Body of pancreas (tissue), 4 donors: ENCODE measurements at places on chromosomes 5 and 9. TPM values are rescaled to one million over a fixed set of nuclear protein-coding genes. Genes with fewer than 3 reads are reported as not detected.
A peak's percentile ranks its signal among the peaks of the same experiment; 100 is the strongest.

GRCh38 chr5:177396807-177397206 is 3.7 kb downstream of the PFN3 start:
- H3K4me3 ChIP-seq: no peak overlapping the region
- H3K27me3 ChIP-seq: no peaks in the 10 kb centered on the region

DNA sequence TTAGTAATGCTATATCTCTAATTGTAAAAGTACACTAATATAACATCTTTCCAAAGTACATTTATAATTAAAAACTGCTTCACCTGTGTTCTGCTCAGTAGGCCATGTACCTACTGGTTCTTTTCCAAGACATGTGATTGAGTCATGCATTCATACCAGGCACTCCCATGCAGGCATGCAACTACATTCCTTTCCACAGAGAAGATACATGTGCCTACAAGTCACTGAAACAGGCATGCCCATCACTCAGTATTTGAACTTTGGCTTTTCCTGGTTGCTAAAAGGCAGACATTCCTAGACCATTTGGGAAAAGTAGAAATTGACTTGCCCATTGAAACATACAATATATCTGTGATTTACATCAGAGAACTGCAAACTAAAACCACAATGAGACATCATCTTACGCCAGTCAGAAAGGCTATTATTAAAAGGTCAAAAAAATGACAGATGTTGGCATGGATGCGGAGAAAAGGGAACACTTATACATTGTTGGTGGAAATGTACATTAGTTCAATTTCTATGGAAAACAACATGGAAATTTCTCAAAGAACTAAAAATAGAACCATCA is 148.3 kb upstream of the MOCS2 start:
- H3K4me3 ChIP-seq: no peak overlapping the region
- no peaks in the 10 kb centered on the region for H3K36me3 ChIP-seq
- no peak for DNase-seq
- no peak overlapping the region for H3K27ac ChIP-seq
- H3K4me1 ChIP-seq: no peaks in the 10 kb centered on the region

DNA sequence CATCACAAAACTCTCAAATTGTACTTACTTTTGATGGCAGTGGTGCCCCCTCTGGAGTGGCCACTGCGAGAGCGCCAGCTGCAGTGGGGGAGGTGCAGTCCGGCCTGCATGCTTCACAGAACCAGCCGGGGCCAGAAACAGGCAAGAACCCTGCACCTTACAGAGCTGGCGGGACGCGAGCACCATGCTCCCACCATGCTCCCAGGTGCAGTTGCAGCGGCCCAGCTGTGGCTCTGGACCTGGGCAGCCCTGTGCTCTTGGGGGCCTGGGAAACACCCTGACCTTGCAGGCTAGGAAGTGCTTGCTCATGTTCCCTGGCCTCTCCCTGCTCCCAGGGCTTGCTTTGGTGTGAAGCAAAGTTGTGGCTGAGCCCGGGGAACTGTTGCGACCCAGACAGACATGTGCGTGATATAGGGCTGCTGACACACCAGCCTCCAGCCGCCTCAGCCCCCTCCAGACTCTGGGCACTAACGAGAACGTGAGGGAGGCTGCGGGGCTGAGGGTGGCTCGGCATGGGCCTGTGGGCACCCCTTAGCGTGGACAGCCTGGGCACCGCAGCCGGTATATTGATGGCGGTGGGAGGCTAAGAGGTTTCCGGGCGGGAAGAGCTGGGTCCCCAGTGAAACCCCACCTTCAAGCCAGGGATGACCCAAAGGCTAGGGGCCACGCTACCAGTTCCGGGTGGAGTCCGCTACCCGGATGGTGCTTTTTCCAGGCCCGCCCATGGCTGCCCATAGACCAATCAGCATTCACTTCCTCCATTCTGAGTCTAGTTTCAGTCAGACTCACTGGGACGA is 1809.9 kb upstream of the ACO1 start:
- H3K36me3 ChIP-seq: no peaks in the 10 kb centered on the region
- DNase-seq: peak; percentile 10
- H3K4me3 ChIP-seq: no peak overlapping the region
- no peak overlapping the region for H3K27ac ChIP-seq

GRCh38 chr5:98363157-98363556 is 410.3 kb upstream of the RGMB start:
- no peak for DNase-seq
- H3K4me1 ChIP-seq: peaks cover 4% of the 10 kb centered on the region
- no peaks in the 10 kb centered on the region for H3K27me3 ChIP-seq
- H3K36me3 ChIP-seq: no peaks in the 10 kb centered on the region

GRCh38 chr5:33713136-33713765 is 178.5 kb downstream of the ADAMTS12 start:
- no peaks in the 10 kb centered on the region for H3K4me1 ChIP-seq
- no peak overlapping the region for H3K27ac ChIP-seq
- no peak overlapping the region for H3K4me3 ChIP-seq
- H3K27me3 ChIP-seq: no peaks in the 10 kb centered on the region
- no peak for DNase-seq

DNA sequence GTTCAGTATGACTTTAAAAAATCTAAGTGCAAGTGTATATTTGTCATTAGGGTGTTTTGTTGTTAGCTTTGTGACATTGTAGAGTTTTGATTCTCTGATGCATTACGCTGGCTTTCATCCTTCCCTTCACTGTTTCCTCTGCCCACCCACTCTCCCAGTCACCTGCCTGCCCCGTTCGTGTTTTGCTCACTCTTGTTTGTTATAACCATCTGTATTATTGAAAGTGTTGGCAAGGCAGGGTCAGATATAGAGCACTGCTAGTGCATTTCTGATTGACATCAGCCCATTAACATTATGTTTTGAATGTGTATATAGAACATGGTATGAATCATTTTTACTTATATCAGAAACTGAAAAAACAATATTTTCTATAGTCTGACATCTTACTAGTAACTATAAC is 27.3 kb downstream of the SCGB3A1 start:
- no peaks in the 10 kb centered on the region for H3K4me1 ChIP-seq
- H3K4me3 ChIP-seq: no peak overlapping the region
- DNase-seq: no peak
- H3K27ac ChIP-seq: peak overlapping the region; percentile 35
- no peaks in the 10 kb centered on the region for H3K36me3 ChIP-seq

DNA sequence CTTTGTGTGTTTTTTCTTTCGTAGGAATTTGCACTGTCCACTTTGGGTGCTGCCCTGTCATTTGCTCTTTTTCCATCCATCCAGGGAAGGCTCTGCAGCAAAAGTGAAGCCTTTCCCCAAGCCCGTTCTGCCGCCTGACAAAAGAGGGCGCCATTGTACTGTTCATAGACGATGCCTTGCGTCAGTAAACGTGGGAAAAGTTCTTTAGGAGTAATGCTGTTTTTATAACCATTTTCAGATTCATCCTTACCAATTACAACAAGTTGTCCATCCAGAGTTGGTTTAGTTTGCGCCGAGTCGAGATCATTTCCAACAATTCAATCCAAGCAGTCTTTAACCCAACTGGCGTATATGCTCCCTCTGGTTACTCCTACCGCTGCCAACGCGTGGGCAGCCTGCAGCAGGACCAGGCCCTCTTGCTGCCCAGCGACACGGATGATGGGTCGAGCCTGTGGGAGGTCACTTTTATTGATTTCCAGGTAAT is 34.3 kb upstream of the RPS23 start:
- H3K36me3 ChIP-seq: no peaks in the 10 kb centered on the region
- peak; percentile 31 for DNase-seq
- H3K4me1 ChIP-seq: no peaks in the 10 kb centered on the region
- no peak overlapping the region for H3K4me3 ChIP-seq
- no peak overlapping the region for H3K27ac ChIP-seq

The IFNB1 gene
- total RNA-seq: not detected
